Foreskin melanocyte (primary cell): ENCODE measurements at places on chromosomes 12 and 14.

GRCh38 chr14:102140027-102140749 lies 491 bp downstream of the WDR20 start:
- DNase-seq: no peak

GRCh38 chr12:106179086-106179485 lies 40.3 kb upstream of the NUAK1 start:
- no peak for DNase-seq

GRCh38 chr12:72872996-72873395 lies 600.8 kb downstream of the TRHDE start:
- no peak for DNase-seq

GRCh38 chr12:122040579-122041386 lies 19.1 kb downstream of the BCL7A start:
- DNase-seq: no peak

GRCh38 chr12:25018146-25018545 lies 69.2 kb upstream of the BCAT1 start:
- DNase-seq: no peak

DNA sequence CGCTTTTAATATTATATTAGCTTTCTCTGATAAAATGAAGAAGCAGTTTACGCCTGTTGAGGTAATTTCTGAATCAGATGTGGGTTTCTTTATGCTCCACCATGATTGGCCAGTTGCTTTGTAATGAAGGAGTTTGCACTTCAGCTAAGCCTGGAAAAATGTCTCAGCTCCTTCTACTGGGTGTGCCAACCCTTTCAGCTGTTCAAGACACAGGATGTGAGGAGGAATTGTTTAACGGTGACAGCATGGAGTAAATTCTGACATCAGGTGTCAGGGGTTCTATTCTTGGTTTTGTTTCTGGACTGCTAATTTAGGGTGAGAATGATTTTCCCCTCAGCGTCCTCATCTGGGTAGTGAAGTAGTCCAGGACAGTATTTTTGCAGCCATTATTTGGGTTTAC lies 43.5 kb downstream of the FLRT2 start:
- no peak for DNase-seq

GRCh38 chr12:42641221-42641885 lies 51.8 kb upstream of the PRICKLE1 start:
- no peak for DNase-seq
